ENCODE measurements at places on chromosomes 5 and 9.

DNA sequence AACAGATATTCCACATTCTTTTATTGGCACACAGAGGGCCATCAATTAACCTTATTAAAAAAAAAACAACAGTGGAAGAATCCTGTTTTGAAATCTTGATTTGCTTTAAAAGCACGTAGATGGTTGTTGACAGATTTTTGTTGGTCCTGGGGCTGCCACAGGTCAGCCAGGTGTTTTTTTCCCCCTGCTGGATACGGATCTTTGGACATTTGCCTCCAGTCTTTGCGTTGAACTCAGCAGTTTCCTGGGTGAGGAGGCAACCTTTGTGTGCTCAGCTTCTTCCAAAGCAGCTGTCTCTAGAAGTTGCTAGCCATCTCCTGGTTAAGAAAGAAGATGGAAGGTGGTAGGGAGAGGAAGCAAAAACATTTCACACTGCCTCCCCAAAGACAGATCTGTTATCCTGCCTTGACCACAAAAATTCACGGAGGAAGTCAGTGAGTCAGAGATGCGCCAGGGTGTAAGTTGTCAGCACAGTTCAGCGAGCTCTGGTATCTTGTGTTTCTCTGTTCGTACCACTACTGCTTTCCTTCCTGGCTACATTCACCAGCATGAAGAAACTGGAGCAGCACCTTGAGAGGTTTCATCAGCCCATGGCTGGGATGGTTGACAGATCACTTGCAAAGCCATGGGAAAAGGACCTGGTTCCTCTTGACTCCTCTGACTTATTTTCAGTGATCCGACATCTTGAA, 207.3 kb downstream of the ARHGAP26 start:
- no peak for DNase-seq

- DNase-seq, result no peak
These were observed 121.8 kb downstream of the ARHGEF28 start for GRCh38 chr5:73747696-73748380.

- no peak for DNase-seq
These were observed 177.3 kb downstream of the SMARCA2 start for GRCh38 chr9:2192356-2192979.

DNA sequence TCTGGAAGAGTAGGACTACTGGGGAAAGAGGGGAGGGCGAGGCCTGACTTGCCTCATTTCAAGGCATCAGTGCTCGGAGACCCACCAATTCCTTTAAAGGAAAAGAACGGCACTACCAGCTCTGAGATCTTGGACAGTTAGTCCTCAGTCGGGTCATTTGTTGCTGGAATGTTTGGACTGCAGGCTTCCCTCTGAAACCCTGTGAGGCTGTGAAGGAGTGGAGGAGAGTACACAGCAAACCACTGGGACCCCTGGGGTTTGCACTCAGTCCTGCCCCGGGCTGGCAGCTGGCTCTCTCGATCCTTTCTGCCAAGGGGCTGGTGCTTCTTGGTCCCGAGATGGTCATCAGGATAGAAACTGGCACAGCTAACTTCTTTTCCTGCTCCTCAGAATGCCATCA, 194.5 kb downstream of the TRIO start:
- DNase-seq, result no peak

DNA sequence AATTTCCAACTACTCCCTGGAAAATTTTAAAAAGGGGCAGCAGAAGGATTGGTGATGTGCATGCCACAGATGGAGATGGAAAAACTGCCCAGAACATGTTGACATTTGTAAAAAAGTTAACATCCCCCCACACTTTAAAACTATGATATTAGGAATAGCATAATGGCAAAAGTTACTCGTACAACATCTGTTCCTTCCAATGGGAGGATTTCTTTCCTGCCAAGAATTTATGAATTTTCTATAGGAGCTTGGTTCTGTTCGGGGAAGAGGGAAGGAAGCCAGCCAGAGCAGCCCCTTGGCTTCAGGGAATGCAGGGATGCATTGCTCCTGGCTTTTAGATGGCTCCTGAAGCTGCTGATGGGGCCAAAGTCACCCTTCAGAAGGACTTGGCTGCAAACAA, 22.7 kb downstream of the KLF4 start:
- DNase-seq, result no peak

DNA sequence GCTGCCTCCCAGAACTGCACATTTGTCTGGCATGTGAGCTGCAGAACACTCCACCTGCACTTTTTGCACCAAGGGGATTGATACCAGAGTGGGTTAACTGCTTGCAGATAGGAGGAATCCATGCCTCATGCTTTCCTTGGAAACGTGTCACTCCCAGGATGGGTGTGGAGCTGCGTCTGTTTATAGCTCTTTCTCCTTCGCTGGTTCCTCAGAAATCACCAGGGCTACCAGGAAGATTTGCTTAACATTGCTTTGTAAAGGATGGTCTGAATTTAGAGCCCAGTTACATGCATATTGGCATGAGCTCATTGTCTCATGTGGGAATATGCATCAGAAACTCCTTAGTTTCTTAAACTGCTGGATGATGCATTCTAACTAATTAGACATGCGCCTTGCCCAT, 234.6 kb downstream of the GADD45G start:
- DNase-seq, result no peak

DNA sequence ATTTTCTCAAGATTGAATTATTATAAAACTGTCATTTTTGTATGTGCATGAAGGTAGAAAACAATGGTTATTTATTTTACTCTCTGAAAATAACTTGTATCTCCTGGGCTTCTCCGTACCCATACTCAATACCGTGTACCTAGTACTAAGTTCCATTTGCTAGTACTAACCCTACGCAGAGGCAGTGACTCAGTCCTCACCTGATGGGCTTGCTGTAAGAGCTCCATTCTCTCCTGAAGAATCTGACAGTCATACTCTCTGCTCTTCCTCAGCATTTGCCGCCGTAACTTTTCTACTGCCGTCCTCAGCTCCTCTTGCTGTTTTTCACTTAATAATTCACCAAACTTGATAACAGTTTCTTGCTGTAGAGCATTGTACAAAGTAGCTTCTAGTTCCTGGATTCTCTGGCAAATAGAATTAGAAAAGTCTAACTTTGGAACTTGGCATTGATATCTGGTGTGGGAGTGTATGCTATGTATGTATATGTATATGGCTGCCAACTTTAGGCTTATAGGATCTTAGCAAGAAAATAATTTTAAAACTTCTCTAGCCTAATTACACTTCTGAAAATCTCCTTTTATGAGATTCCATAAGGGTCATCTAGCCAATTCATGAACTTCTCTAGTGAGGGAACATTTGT, 108.0 kb upstream of the DPYSL3 start:
- DNase-seq, result no peak
